ENCODE measurements at places on chromosomes 5 and 9.

DNA sequence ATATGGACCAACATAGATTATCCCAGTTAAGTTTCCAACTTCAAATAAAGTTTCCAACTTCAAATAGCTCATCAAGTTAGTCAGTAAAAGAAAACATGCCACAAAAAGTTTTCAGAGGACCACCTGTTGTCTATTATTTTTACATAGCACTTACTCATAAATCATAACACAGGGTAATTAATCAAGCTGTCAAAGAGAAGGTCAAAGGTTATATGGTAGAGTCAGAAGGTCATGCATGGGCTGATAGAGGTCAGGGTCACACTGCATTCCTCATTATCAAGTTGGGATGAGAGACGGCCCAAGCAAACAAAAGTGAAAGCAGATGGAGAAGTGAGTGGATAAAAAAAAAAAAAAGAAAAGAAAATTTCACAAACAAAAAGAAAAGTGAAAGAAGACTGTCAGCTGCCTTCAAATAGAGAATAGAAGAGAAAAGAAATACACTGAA, 145.5 kb upstream of the POU5F2 start:
- no peak for DNase-seq

- DNase-seq: no peak
These were observed 2174.1 kb upstream of the WWC1 start for GRCh38 chr5:166117072-166118066.

DNA sequence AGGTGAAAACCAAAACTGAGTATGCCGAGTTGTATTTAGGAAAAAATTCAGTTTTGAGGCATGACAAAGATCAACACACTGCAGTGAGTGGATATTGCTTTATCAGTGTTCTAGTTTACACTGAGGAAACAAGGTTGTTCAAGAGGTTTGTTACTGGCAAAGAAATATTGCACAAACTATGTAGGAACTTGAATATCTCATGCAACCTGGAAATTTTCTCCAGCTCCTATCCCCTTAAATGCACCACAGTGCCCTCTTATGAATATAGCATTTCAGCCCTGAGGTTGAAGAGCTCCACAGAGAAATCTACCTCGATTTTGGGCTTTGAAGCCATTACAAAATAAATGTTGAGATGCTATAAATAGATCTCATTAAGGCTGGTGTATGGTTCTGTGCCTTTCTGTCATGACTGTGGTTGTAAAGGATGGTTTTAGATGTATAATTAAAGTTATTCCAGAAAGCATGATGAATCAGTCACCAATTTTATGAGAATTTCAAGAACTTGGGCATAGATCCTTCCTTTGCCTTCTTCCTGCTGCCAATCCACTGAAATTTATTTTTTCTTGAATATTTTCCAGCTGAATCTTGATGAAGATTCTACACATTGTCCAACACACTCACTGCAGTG, 159.3 kb downstream of the SPATA31D1 start:
- DNase-seq: no peak

DNA sequence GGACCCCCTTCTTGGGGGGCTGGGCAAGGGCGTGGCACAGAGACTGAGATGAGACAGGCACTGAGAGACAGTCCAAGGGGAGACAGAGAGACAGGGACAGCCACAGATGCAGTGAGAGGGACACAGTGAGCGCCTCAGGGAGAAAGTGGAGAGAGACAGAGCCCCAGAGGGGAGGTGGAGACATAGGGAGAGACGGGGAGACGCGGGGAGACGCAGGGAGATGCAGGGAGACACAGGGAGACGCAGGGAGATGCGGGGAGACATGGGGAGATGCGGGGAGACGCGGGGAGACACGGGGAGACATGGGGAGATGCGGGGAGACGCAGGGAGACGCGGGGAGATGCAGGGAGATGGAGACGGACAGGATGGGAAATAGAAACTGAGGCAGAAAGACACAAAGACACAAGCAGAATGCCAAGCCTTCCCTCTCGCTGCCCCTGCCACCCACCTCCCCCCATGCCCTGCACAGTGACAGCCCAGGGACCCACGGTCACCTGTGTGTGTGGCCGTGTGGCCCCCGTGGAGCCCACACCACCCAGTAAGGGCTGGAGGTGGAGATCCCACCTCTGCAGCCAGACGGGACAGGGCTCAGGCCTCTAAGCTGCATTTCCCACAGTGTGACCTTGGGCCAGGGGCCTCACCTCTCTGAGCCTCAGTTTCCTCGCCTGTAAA, 8.8 kb downstream of the FIBCD1 start:
- no peak for DNase-seq

- DNase-seq: no peak
These were observed 2.5 kb upstream of the RHOBTB3 start for GRCh38 chr5:95728494-95729114.

GRCh38 chr5:174358276-174358675, 312.8 kb downstream of the NSG2 start:
- DNase-seq: no peak

DNA sequence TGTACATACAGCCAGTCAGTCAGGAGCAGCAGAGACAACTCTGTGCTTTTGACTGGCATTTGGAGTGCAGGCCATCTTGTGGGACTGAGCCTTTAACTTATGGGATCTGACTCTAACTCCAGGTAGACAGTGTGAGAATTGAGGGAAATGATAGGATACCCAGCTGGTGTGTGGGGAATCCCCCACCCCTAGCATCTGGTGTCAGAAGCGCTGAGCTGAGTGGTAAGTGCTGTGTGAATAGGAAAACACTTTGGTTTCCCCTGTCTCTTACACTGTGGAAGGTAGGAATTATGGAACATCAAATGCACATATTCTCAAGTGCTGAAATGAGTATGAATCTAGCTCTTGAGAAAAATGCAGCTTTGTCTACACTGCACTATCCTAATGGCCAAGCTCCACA, 43.9 kb downstream of the CCDC125 start:
- DNase-seq: no peak

DNA sequence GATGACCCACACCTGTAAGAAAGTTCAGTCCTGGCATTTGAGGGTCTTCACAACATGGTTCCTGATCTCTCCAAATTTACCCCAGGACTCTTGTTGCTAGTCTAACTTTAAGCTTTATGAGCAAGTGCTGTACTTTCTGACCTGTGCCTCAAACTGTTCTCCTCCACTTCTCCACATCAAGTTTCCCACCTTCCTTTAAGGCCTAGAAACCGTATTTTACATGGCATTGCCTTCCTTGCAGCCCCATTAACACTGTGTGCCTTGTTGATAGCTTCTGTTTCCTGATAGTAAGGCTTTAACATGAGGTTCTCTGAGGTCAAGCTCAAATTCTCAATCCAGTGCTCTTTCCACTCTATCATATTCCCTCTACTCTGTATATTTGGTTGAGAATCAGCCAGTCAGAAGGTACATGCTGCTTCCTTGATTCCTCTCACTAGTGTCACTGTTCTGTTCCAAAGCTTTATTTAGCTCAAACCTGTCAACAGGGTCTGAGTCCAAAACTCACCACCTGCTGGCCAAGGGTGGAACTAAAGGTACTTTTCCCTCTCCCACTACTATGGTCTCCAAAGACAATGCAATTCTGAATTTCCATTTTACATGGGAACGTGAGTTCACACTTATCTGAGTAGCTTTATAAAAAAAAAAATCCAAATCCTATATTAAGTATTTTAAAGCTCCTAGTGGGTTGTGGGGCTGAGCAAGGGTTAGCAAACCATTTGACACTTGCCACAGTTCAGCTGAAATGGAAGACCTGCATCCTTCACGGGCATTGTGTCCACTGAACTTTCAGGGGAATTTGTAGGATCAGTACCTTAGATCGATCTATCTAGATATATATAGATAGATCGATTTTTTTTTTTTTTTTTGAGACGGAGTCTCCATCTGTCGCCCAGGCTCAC, 21.1 kb downstream of the VCP start:
- DNase-seq: peak; percentile 7

GRCh38 chr9:81388831-81389230, 300.5 kb downstream of the TLE1 start:
- DNase-seq: no peak

DNA sequence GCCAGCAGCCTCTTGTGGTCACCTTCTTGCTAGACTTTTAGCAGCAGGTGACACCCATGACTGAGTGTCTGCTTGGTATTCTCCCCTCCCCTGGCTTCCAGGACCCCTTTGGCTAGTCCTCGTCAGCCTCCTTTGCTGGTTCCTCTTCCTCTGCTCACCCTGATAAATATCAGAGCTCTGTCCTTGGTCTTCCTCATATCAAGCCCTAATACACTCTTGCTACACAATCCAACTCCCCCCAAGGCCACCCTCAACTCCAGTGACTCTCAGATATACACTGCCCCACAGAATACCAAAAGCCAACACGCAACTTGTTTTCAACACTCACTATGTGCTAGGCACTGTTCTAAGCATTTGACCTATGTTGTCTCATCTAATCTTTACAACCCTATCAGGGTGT, 30.3 kb upstream of the LCP2 start:
- DNase-seq: no peak

DNA sequence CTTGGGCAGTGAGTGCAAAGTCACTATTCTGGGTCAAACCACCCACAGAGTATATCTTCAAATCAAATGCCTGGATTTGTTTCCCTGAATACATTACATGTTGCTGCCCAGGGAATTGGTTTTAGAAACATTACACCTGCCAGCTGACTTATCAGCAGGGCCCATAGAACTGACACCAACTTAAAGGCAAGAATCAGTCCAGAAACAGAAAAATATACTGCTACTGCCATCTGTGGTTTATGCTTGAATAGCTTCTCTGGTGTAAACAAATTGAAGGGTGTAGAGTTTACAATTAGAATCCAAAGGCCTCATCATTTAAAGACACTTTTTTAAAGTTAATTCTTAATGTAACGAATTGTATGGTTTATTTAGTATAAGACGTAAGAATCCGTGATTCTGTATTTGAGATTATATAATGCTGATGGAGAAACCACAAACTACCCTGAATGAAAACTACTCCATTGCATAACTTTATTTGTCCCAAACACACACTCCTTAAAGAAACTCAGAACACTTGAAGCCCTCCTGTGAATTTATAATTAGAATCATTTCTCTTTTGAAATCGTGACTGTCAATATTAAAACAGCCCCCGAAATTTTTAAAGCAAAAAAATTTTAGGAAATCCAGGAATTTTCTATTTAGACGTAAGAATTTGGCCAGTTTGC, 6.2 kb downstream of the NR6A1 start:
- DNase-seq: no peak

DNA sequence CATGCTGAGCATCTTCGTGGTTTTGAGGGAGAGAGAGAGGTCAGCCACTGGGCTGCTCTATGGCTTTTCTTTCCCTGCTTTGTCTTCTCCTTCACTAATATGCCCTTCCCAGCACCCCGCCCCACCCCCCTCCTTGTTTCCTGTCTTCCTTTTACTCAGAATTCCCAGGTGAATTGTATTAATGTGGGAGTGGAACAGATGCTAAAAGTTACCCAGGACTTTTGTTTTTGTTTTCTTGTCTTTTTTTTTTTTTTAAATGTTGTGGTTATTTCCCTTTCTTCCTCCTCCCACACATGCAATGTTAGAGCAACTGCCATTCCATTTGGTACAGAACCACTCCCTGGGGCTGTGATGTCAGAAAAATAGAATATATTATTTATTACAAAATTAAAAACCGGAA, 442.7 kb upstream of the CD180 start:
- no peak for DNase-seq

GRCh38 chr5:122701640-122702523, 73.0 kb upstream of the SNX2 start:
- DNase-seq: no peak

DNA sequence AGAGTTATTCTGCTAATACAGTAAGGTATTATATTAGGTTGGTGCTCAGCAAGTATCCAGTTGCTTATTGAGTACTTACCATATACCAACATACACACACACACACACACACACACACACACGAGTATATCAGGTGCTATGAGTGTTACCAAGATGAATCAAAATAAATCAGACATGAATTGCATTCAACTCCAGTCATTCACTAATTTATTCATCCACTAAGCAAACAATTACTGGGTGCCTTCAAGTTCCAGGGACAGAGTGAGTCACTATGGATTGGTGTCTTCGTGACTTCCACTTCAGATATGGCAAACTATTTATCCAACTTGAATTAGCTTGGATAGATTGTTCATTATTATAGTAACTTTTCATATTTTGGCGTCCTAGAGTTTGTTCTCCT, 140.7 kb upstream of the SLC44A1 start:
- DNase-seq: no peak

DNA sequence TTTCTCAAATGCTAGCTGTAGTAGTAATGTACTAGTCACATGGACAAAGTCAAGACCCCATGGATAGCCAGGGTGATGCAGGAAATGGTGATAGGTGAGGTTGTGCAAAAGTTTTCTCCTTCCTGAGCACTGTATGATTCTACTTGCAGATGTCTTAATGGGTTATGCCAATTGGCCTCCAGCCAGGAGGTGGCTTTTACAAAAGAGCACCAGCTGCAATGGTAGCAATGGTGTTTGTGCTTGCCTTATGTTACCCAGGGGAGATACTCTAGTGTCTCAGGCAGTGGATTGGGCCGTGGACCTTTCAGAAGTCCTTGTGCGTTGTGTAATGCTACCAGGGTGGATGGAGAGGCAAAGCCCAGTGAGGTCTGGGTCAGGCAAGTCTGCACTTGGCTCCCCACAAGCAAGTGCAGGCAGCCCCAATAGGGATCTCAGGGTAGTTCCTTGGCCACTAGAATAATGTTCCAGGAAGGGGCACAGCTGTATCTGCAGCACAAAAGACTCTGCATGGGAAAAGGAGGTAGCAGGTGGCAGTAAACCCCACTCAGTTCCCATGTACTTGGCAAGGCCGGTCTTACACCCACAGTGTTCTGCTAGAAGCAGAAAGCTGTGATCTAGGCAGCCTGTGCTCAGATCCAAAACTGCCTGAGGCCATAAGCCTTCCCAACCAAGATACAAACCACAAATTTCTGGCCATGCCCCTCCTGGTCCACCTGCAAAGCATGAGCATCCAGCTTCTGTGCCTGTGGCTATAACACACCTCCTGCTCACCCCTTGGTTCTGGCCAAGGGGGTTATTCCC, 46.4 kb upstream of the EDIL3 start:
- no peak for DNase-seq

- DNase-seq: no peak
These were observed 112.6 kb upstream of the CACNA1B start for GRCh38 chr9:137764981-137765380.

- DNase-seq: no peak
These were observed 6.3 kb downstream of the ADGRD2 start for GRCh38 chr9:124456341-124457078.

- DNase-seq: no peak
These were observed 149.2 kb upstream of the NFIL3 start for GRCh38 chr9:91572811-91573210.

- no peak for DNase-seq
These were observed 224.1 kb upstream of the DAB2 start for GRCh38 chr5:39648848-39649227.

- DNase-seq: no peak
These were observed 107.0 kb upstream of the PCA3 start for GRCh38 chr9:76657265-76657664.

DNA sequence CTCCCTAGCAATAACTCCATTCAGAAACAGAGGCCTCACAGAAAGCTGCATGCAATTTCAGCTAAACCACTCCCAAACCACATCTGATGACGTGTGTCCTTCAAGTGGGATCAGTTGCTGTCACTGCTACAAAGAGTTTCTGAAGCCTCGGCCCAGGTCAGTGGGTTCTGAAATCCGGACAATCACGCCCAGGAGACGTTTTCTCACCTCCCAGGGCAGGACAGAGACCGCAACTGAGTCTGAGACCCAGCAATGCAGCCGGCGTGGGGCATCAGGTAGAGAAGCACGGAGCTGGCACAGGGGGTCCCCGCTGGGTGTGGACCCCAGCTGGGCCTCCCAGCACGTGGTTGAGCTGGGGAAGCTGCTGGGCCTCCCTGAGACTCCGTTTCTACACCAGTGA, 2.6 kb upstream of the UBE2QL1 start:
- no peak for DNase-seq

GRCh38 chr9:92726971-92727715, 37.5 kb downstream of the BICD2 start:
- peak; percentile 67 for DNase-seq

- no peak for DNase-seq
These were observed 1.5 kb downstream of the CATSPER3 start for GRCh38 chr5:134969166-134969565.
